ENCODE measurements at places on chromosomes 3 and 15. TPM values are rescaled to one million over a fixed set of nuclear protein-coding genes. Genes with fewer than 3 reads are reported as not detected.

DNA sequence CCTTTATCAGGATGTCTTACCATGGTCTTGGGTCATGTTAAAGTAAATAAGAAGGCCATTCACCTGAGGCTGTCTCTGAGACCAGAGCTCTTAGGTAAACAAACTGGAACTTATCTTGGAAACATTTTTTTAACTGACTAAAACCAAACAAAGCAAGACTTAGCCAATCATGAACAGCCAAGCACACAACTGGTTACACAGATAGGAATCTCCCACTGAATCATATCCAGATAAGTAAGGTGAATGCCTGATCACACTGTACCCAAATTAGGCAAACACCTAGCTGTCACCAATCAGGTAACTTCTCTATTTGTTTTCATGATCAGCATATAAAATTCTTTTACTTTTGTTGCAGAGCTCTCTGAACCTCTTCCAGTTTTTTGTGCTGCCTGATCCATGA lies 205.4 kb downstream of the CNTN3 start:
- DNase-seq, result no peak

DNA sequence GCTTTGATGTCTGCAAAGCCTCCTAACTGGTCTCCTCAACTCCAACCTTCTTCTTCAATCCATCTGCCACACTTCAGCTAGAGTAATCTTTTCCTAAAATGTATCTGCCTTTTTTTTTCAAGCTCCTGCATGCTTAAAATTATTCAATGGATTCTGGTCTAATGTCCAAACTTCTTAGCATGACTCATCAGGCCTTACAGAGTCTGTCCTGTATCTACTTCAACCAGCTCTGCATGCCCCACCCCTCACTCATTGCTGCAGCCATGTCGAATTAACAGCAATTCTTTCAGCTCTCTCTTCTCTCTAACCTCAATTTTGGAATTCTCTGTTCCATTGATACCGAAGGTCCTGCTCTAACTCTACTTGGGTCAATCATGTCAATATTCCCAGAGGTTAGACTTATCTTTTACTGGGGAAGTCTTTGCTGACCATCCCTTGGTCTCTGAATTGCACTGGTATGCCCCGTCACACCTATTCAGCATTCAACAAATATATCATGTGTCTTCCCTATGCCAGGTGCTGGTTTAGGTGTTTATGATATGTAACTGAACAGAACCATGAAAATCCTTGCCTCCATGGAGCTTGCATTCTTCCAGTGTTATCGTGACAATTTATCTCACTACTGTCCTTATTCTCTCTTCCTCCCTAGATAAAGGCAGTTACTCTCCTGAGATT lies 88.5 kb upstream of the NANOGP8 start:
- no peak for DNase-seq

DNA sequence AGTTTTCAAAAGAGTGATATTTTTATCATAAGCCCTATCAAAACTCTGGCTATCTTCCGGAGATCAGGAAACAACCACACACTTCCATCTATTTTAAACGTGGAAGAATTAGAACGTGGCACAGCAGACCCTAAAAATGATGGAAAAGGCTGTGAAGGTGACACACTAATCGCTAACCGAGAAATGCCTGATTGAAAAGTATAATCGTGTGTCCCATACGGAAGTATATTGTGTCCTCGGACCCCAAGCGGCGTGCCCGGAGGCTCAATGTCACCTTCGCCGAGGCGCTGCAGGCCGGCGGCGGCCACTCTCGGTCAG lies 642 bp downstream of the COX5A start:
- no peak for DNase-seq

- no peak for DNase-seq
These were observed 75.5 kb downstream of the AKAP13 start for GRCh38 chr15:85455891-85456290.

- no peak for DNase-seq
These were observed 7.7 kb upstream of the ACTC1 start for GRCh38 chr15:34802803-34803750.

GRCh38 chr3:38479431-38480092 lies 16.6 kb upstream of the EXOG start:
- DNase-seq, result no peak

DNA sequence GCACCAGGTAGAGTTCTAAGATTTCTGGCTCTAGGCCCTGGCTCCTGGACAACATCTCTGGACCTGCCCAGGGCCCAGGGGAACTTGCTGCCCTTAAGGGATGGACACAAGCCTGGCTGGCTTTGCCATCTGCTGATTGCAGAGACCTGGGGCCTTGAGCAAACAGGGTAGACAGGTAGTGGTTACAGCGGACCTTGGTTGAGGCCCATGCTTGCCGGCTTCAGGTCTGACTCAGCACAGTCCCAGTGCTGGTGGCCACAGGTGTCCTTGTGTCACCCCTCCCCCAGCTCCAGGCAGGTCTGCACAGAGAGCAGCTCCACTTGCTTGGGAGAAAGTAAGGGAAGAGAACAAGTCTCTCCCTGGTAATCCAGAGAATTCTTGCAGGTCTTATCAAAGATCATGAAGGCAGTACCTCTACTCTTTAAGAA lies 15.9 kb upstream of the ACTL6A start:
- no peak for DNase-seq

DNA sequence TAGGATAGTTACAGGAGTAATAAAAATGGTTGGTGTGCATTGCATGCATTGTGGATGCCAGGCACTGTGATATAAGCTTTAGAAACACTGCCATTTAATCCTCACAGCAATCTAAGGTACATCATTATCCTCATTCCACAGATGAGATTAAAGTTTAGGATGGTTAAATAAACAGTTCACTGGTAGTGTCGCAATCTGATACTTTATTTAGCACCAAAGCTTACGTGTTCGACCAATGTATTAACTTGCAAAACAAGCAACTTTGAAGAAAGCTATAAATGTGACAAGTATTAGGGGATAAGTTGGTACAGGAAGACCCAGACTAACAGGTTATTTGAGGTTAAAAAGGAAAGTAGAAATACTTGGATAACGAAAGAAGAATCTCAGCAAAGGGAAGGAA lies 150.5 kb upstream of the ZNF385D start:
- DNase-seq, result no peak

GRCh38 chr3:41274944-41275668 lies 75.8 kb downstream of the CTNNB1 start:
- DNase-seq, result no peak

- DNase-seq, result no peak
These were observed 30.8 kb downstream of the TMEM45A start for GRCh38 chr3:100523050-100523760.

DNA sequence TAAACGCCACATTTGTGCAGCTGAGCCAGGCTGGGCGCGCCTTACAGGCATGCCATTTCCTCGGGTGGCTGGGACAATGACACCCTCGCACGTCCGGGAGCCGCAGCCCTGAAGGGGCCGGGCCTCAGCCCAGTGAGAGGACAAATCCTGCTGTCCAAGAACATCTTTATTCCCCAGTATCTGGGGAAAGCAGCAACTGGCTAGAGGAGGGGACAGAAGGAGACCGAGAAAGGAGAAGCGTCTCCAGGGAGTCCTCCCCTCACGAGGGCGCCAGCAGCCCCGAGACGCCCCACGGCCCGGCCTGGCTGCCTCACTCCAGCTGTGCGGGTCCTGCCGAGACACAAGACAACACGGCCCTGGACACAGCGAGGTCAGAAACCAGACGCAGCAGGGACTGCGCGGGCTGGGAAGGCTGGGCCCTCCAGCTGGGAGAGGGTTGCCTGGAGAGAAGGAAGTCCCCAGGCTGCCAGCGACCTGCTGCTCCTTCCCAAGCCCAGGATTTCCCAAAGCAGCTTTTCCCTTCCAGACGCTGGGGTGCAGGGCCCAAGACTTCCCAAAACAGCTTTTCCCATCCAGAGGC lies 130.2 kb downstream of the CHSY1 start:
- DNase-seq, result no peak

DNA sequence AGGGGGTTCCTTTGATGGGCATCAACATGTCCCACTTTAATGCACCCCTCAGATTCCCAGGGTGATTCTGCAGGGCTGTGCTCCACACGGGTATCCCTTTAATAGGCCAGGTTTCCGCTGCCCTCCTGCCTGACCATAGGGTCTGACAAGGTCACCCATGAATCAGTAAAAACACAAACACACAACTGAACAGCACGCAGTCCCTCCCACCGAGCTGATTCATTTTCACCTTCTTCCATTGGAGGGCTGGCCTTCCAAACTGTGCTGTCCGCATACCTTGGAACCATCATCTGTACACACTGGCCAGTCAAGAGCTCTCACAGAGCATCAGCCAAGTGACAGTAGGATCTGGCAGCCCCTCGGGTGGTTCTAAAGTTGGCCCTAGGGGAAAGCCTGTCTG lies 93.7 kb downstream of the FBLN2 start:
- DNase-seq, result no peak

DNA sequence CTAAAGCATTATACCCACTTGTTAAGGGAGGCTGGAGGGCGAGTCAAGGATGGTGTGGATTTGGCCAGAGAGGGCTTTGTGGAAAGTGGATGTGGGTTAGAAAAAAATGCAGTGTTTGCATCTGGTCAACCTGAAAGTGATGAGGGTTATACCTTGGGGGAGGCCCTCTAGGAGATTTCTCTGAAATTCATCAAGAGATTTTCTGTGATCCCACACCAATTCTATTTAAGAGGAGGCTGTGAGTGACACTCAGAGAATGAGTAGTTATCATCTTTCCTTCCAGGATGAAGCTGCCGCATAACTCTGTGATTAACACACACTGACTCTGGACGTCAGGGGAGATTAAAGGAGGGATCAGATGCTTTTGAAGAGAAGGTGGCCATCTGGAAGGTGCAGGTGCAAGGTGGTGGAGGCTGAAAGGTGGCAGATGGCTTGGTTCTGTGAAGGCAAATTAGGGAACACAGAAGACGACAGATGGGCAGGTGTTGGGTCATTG lies 54.8 kb downstream of the ANAPC13 start:
- no peak for DNase-seq

- no peak for DNase-seq
These were observed 439.0 kb upstream of the ADAMTS9 start for GRCh38 chr3:65126527-65127410.

- DNase-seq, result no peak
These were observed 532.1 kb upstream of the SEMA6D start for GRCh38 chr15:47184908-47185801.

GRCh38 chr3:64070704-64071103 lies 47.4 kb upstream of the PSMD6 start:
- DNase-seq, result no peak

The MBNL1 gene
- polyA plus RNA-seq, result 113 TPM

The CHRNA7 gene
- polyA plus RNA-seq, result 2.0 TPM

The TGM4 gene
- not detected for polyA plus RNA-seq

The ALPK3 gene
- 4.3 TPM for polyA plus RNA-seq

The CX3CR1 gene
- polyA plus RNA-seq, result 0.24 TPM

The TIMP4 gene
- polyA plus RNA-seq, result 25.1 TPM

The TIPARP gene
- polyA plus RNA-seq, result 26.9 TPM

The RAB6B gene
- polyA plus RNA-seq, result 2.5 TPM

The OR5K2 gene
- polyA plus RNA-seq, result not detected

The RASGRF1 gene
- 0.10 TPM for polyA plus RNA-seq

All from urinary bladder (tissue), 4 donors.